ENCODE measurements at places on chromosomes 16 and 17.

- no peak for DNase-seq
Observed at GRCh38 chr16:52407778-52408177, 139.2 kb downstream of the TOX3 start.

- DNase-seq: no peak
Observed at GRCh38 chr16:85859818-85860125, 39.2 kb upstream of the IRF8 start.

GRCh38 chr16:2712546-2712945 is 7.5 kb downstream of the PRSS27 start:
- DNase-seq: no peak

GRCh38 chr16:21617607-21618006 is 18.2 kb downstream of the METTL9 start:
- DNase-seq: no peak

DNA sequence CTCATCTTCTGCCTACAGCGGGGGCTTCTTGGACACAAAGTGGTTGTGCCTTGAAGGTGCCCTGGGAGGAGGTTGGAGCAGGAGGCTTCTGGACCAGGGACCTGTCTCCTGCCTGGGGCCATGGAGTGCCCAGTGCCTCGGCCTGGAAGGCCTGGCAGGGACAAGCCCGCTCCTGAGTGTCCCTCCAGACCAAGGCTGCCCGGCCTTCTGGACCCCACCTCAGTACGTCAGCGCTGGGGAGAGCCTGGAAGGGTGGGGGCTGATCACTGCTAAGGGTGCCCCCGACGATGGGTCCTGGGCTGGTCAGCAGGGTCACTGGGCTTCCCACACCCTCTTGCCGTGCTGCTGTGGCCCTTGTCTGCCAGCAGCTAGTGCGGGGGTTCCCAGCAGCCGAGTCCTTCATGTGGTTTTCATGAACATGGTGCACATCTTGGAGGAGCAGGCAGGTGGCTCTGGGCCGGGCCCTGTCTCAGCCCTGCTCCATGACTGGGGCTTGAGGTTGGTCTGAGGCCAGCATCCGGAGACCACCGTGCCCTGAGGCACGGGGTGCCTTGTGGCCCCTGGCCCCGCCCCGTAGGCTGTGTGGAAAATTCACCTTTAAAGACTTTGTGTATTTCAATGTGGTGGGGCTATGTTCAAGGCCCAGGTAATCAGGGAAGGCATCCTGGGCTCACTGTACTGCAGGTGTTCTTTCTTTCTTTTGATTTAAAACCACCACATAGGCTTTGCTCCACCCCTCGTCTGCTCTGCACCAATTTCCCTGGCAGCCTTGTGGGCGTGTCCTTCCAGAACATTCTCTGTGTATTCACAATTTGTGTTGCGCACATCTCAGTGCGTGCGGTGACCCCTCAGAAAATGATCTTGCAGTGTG is 22.4 kb downstream of the MGRN1 start:
- DNase-seq: no peak

GRCh38 chr17:44084131-44084538 is 13.6 kb downstream of the G6PC3 start:
- DNase-seq: no peak
